ENCODE measurements at places on chromosomes 7 and 10.

GRCh38 chr7:121102619-121103018 lies 114.1 kb downstream of the CPED1 start:
- peaks cover 6% of the 10 kb centered on the region for H3K4me1 ChIP-seq
- no peaks in the 10 kb centered on the region for H3K36me3 ChIP-seq
- H3K4me3 ChIP-seq: no peak overlapping the region
- no peak for DNase-seq
- no peak overlapping the region for H3K27ac ChIP-seq

DNA sequence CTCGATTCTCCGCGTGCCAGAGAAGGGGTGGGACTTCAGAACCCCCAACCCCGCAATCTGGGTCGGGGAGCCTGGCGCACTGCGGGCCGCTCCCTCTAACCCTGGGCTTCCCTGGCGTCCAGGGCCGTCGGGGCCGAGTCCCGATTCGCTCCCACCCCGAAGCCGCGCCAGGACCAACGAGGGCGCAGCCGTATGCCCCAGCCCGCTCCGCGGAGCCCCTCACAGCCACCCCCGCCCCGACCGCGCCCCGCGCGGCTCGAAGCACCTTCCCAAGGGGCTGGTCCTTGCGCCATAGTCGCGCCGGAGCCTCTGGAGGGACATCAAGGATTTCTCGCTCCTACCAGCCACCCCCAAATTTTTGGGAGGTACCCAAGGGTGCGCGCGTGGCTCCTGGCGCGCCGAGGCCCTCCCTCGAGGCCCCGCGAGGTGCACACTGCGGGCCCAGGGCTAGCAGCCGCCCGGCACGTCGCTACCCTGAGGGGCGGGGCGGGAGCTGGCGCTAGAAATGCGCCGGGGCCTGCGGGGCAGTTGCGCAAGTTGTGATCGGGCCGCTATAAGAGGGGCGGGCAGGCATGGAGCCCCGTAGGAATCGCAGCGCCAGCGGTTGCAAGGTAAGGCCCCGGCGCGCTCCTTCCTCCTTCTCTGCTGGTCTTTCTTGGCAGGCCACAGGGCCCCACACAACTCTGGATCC lies at the start of gene LEP:
LEP (plus strand) TSS at position 583 of the 691 bp plus-strand sequence. CDS start 10,741 bp downstream, outside the sequence.
- H3K36me3 ChIP-seq: peaks cover 13% of the 10 kb centered on the region
- no peak for DNase-seq
- H3K4me1 ChIP-seq: no peaks in the 10 kb centered on the region
- H3K27me3 ChIP-seq: peaks cover 2% of the 10 kb centered on the region
- no peak within 1 kb of the TSS for H3K27ac ChIP-seq
- no peak within 1 kb of the TSS for H3K4me3 ChIP-seq

- no peaks in the 10 kb centered on the region for H3K4me1 ChIP-seq
- H3K27ac ChIP-seq: no peak overlapping the region
- no peaks in the 10 kb centered on the region for H3K36me3 ChIP-seq
- H3K27me3 ChIP-seq: no peaks in the 10 kb centered on the region
- H3K4me3 ChIP-seq: no peak overlapping the region
- DNase-seq: no peak
These were observed 235.5 kb upstream of the PLXDC2 start for GRCh38 chr10:19580691-19581090.

- H3K36me3 ChIP-seq: peaks cover 4% of the 10 kb centered on the region
- no peaks in the 10 kb centered on the region for H3K27me3 ChIP-seq
- no peaks in the 10 kb centered on the region for H3K4me1 ChIP-seq
These were observed 152.4 kb upstream of the SMIM30 start for GRCh38 chr7:113270790-113271189.

GRCh38 chr7:144622745-144623144 lies 213.1 kb downstream of the TPK1 start:
- no peaks in the 10 kb centered on the region for H3K27me3 ChIP-seq
- H3K4me1 ChIP-seq: no peaks in the 10 kb centered on the region
- DNase-seq: no peak
- no peaks in the 10 kb centered on the region for H3K36me3 ChIP-seq
- H3K27ac ChIP-seq: no peak overlapping the region

All from glutamatergic neuron (in vitro differentiated cells).